ENCODE measurements at places on chromosomes 11 and 22.

DNA sequence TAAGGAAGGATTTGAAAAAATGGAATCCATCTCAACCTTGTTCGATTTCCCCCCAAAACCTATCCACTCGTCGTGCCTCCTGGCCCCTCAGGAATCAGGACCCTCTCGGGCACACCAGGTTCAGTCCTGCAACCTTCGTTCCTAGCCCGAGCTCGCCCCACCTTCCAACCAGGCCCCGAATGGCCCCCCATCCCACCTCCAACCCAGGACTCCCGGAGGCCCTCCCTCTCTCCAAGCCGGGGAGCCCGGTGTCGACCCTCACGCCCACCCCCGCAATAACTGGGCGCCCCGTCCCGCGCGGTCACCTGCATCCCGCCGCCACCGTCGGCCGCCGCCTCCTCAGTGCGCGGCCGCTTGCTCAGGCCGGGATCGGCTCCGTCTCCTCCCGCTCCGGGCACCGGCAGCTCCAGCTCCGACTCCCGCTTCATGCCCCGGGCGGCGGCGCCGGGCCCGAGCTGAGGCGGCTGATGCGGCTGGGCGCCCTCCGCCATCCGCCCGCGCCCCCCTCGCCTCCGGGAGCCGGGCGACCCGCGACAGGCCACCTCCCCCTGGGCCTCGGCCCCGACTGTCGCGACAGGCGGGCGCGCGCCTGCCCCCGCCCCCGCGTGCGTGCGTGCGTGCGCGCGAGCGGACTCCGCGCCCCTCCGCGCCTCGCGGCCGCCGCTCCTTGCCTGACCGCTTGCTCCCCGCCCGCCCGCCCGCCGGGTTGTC, 534 bp downstream of the RBFOX2 start:
- no peak for DNase-seq

GRCh38 chr11:116774661-116775060, 1.9 kb upstream of the BUD13 start:
- no peak for DNase-seq

DNA sequence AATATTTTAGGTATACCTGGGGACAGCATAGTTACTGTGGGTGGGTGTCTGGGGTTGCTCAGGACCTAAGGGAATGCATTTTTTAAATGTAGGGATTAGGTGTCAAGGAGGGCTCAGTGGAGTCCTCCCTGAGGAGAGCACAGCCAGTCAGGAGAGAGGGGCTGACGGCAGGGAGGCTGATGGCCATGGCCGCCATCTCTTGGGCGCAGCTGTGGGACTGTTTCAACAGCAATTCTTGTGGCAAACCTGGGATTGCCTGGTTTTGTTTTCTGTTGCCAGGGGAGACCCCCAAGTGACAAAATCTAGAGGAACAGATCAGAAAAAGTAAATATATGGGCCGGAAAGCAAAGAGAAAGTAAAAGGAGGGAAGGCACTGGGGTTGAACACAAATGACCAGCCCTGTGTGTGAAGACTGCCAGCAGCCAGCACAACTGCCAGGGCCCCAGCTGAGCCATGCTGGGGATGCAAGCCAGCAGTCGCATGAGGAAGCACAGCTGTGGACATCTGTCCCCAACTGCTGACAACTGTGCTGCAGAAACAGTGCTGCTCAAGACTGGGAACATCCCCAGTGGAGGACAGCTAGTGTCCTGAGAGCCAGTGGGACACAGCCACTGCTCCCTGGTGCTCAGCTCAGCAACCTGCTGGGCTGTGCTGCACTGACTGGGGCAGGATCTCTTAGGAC, 10.5 kb downstream of the MIF start:
- no peak for DNase-seq

DNA sequence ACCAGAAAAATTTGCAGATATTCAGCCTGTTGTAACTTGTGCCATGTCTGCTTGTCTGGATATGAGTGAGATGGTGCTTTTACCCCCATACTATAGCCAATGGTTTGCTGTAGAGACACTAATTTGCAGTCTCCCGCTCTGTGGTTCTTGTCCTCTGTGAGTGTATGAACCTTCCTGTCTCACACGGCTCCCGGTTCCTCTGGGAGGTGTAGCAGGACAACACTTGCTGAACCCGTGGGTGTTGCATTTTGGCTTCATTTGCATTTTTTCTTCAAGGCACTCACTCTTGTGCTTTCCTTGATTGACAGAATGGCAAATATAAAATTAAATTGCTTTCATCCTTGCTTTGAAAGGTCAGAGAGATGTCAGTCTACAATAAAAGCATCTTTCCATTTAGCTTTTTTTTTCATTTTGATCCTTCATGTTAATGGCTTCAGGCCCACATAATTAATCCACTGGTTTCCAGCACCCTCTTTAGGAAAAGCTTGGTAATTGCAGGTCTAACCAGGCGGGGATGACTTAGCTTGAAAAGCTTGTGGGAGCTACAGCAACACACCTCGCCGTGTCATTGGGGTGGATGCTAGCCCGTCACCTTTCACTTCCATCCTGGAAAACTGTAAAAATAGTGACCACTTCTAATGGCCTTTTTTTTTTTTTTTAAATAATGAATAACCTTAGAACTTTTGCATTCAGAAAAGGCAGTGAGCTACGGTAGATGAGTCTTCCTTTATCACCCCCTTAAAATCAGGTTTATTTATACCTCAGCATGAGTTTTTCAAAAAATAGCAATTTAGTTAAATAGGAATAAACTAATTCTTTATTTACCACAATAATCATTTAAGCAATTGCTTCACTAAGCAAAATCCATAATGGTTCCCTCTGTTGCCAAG, 27.4 kb upstream of the ST14 start:
- peak; percentile 81 for DNase-seq

DNA sequence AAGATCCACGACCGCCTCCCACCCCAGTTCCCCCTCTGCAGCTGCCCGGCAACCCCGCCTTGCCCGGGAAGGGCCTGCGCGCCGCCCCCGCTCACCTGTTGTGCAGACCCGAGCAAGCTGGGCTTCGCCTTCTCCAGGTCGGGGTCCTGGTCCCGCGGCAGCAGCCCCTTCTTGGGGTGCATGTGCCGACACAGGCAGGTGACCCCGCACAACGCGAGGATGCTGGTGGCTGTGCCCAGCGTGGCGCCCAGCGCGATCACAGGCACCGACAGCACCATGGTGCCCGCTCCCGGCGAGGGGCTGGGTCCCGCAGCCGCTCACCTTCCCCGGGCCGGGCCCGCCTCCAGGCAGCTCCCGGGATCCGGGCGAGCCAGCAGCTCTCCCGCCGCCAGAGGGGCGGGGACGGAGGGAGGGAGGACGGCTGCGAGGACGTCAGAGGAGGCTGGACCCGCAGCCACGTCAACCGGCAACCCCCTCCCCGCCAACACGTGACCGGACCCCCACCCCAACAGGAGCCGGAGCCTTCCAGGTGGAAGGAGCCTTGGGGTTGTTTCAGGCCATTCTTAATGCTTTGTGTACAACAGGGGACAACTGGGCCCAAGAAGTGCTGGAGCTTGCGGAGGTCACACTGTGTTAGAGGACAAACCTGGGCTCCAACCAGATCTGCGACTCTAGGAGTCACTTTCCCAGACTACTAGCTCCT, at the start of gene SYT13:
Gene SYT13, minus strand, starts transcription at position 412 of the 703 bp plus-strand sequence. Its CDS starts 134 bp downstream, at position 278.
- DNase-seq = no peak

DNA sequence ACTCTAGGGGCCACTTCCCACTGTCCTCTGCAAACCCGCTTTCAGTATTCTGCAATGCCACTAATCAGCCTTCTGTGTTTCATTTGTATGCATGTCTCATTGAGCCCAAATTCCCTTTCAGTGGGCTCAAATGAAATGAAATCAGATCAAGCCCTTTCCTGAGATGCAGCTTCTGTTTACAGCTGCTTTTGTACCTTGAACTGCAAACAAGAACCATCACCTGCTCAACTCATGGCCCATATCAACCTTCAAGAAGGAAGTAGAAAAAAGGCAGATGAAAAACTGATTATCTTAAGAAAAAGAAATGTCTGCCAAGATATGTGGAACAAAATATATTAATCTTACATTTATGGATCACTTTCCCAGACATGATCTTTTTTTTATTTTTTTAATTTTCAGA, 141.1 kb upstream of the ARHGAP42 start:
- DNase-seq = no peak

DNA sequence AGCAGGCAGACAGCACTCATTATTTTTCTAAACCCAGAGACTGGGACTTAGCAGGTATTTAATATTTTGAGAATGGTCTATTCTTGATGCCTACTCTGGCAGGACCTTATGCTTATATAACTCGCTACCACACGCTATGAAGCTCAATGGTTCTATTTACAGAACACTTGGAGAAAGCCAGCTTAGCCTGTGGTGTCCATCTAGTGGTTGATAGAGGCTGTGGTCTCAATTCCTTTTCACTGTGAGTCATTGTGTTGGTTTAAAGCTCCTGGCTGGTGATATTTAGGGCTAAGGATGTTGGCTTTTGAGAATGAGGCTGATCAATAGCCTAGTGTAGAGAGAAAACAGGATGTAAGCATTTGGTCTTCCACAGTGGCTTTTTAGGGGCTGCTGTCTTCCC, 206.4 kb downstream of the DBX1 start:
- DNase-seq = no peak

- no peak for DNase-seq
These were observed 32.9 kb upstream of the SMIM38 start for GRCh38 chr11:69122630-69123431.

- no peak for DNase-seq
These were observed 46.3 kb downstream of the IGLL1 start for GRCh38 chr22:23533771-23534191.

- DNase-seq = no peak
These were observed 55.2 kb downstream of the PDE3B start for GRCh38 chr11:14698771-14699170.

GRCh38 chr22:30890686-30891442, 77.7 kb downstream of the MORC2 start:
- peak; percentile 52 for DNase-seq

DNA sequence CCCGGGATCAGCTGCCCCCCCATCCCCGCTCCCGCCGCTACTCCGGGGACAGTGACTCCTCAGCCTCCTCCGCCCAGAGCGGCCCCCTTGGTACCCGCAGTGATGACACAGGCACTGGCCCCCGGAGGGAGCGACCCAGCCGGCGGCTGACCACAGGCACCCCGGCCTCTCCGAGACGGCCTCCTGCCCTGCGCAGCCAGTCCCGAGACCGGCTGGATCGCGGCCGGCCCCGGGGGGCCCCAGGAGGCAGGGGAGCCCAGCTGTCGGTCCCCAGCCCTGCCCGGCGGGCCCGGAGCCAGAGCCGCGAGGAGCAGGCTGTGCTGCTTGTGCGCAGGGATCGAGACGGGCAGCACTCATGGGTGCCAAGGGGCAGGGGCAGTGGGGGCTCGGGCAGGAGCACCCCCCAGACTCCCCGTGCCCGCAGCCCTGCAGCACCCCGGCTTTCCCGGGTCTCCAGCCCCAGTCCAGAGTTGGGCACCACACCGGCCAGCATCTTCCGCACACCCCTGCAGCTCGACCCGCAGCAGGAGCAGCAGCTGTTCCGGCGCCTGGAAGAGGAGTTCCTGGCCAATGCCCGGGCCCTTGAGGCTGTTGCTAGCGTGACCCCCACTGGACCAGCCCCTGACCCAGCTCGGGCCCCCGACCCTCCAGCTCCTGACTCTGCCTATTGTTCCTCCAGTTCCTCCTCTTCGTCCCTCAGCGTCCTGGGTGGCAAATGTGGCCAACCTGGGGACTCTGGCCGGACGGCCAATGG, 3.9 kb downstream of the RASL10A start:
- DNase-seq = no peak

GRCh38 chr22:22948651-22949571, 61.3 kb downstream of the IGLL5 start:
- no peak for DNase-seq

DNA sequence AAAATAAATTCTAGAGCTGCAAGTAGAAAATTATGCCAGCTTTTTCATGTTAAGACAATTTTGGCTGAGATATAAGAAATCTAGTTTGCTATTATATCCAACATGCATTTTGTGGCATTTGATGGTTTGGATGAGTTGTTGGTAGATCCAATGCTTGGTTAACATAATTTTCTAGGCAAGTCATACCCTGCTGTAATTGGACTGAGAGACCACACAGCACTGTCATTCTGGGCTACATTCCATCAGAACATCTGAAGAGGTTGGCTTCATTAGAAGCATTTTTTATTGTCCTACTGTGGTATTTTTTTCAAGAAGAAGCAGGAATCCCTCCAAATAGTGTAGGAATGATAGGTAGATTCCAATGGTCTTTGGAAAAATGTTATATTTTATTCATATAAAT, 561.0 kb downstream of the LUZP2 start:
- no peak for DNase-seq

DNA sequence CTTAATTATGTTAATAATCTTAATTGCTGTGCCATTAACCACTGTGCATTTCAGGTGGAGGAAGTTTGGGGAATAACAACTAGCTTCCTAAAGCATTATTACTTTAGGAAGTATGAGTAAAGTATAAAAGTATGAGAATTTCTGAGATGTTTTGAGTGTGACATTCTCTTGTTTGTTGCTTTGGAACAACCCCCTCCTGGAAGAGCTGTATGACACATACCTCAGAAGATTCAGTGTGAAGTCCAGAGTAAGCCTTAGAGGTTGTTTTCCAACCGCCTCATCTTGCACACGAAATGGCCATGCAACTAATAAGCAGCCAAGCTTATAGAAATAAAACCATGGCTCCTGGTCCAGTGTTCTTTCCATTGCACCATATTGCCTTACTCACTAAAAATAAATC, 21.7 kb downstream of the CCDC81 start:
- DNase-seq = no peak

DNA sequence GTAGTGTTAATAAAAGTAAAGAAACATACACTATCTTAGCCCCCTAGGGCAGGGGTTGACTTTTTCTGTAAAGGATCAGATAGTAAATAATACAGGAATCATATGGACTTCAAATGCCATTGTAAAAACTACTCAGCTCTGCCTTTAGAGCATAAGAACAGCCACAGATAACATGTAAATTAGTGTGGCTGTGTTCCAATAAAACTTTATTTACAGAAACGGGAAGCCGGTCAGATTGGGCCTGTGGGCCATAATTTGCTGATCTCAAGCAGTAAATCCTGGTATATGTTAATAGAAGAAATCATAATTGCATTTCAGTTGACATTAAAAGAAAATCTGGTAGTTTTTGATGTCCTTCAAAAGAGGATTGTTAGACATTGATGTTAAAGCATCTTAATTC, 76.5 kb downstream of the ZC3H12C start:
- DNase-seq = no peak

DNA sequence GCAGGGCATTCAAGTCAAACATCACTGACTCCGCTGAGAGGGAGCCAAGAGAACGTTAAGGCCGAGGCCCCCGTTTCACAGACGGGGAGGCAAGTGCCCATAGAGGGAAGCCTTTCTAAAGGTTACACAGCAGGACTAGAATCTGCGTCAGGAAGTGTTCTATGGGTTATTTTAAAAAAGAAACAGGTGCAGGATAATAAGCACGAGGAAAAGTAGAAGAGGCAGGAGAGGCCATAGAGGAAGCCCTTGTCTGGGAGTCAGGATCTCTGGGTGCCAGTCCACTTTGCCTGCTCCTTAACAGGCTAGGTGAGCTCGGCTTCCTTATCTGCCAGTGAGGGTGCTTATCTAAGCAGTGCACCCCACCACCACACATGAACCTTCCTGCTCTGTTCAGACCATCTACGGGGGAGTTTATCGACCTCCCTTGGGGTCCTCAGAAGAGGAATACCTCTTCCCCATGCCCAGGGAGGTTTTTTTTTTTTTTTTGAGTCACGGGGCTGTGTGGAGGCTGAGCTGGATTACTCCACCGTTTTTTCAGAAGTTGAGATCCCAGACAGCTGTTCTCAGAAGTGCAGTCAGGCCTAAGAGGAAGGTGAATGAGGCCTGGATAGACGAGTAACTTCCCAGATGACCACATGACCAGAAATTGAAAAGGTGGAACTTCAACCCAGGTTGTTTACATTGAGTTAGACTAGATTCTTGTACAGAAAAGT, 1.2 kb upstream of the FCHSD2 start:
- peak; percentile 33 for DNase-seq

GRCh38 chr22:26072621-26073020, 96.6 kb upstream of the SEZ6L start:
- DNase-seq = no peak
